ENCODE measurements at places on chromosomes 5 and 9.

GRCh38 chr9:124660341-124660801, 110.7 kb downstream of the NR6A1 start:
- no peak for DNase-seq

- DNase-seq = no peak
Measured at GRCh38 chr9:121819428-121820231, 168.2 kb downstream of the DAB2IP start.

DNA sequence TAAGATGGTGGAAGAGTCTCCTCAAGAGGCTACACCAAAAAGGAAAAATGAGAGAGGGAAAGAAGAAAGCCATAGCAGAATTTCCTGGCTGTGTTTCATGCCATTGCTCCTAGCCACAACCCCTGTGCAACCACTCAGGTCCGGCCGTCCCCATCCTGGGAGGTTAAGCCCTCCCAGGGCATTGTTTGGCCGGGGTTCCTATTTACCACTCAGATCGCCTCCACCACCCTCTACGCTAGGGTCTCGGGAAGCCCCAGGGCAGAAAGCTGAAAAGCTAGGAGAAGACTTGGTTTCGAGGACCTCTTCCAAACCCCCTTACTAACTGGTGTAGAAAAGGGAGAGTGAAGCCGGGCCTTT, 715 bp downstream of the RC3H2 start:
- no peak for DNase-seq

DNA sequence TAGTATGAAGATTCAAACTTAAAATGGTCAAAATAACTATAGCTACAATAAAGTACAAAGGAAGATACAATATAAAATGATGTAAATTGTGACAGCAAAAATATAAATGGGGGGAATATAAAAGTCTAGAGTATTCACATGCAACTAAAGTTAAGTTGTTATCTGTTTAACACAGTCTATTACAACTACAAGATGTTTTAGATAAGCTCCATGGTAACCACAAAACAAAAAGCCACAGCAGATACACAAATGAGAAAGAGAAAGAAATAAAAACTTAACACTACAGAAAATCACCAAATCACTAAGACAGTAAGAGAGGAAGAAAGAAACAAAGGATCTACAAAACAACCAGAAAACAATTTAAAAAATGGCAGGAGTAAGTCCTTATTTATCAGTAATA, 17.0 kb upstream of the SH3TC2 start:
- DNase-seq = no peak

GRCh38 chr5:67395790-67396418, 199.3 kb upstream of the CD180 start:
- DNase-seq = no peak

DNA sequence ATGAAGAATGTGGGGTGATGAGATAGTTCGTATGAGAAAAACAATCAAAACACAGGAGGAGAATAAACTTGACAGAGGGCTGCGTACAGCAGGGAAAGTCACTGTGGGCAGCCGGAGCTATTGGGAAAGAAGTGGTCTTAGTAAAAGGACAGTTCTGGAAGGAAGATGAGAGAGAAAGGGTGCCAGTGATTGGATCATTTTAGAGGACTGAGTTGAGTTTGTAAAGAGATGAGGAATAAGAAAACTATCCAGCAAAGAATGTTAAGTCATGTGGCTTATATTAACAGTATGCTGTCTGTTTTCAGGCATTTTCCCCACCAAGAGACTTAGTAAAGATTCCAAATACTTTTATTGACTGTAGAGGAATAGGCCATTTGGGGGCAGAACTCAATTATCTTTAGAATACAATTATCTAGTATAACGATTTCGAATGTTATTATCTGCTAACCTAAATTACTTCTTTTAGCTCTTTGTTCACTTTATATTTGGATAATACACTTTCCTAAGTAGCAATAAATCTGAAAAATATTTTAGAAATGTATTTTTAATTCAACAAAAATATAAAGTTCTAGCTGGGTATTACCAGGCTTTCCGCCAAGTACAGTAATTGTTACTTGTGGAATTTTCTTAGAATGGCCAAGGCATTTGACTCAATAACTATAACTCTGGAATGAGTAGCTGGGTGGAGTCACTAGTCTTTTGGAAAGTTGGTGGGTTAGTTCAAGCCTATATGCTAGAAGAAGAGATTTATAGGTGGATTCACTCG, 15.5 kb upstream of the LOX start:
- DNase-seq = no peak

GRCh38 chr9:137042751-137043727, 2.9 kb downstream of the NPDC1 start:
- no peak for DNase-seq

DNA sequence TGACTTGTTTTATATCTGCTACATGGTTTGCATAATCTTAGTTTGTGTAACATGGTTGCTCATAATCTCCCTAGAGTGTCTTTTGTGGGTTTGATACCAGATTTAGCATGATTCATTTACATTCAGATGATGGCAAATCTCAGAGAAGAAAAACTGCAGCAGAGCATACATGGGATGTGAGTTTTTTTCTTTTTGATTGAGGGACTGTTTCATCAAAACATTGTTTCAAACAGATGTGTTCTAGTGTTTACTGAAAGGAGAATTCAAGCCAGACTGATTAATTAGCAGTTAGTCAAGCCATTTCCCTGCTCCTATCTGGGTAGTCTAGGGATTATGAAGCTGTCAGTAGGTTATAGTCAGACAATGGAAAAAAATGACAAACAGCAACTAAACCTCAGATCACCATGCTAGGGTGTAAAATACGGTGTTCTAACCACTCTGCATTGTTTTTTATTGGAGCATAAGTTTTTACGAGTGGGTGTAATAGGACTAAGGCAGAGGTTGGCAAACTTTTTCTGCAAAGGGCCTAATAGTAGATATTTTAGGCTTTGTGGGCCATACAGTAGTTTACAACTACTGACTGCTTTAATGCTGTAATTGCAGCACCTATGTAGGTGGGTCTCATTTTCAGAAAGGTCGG, 10.5 kb upstream of the GDNF start:
- DNase-seq = no peak

DNA sequence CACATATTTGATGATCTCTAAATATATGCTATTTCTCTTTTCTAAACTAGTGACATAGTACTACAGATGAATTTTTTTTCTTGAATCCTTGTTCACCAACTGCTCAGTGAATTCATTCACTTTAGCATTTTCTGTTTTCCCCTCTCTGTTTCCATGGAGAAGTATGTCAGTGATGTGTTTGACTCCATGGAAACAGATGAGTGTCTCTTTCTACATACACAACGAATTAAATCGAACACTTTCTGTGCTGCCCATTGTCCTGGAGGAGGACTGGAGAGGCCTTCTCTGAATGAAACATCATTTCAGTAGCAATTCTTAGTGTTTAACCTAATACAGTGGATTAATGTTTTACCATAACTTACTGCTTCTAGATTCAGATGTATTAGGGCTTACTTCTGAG, 9.5 kb downstream of the INVS start:
- DNase-seq = no peak

DNA sequence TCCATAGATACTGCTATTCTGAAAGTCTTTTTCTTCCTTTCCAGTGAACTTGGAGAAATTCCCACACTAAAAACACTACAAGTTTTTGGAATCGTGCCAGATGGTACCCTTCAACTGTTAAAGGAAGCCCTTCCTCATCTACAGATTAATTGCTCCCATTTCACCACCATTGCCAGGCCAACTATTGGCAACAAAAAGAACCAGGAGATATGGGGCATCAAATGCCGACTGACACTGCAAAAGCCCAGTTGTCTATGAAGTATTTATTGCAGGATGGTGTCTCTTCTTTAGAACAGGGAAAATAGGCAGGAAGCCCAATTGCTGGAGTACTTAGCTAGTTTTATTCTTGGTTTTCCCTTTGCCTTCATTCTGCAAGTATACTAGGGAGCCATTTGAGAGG, 29.9 kb downstream of the SKP2 start:
- no peak for DNase-seq

DNA sequence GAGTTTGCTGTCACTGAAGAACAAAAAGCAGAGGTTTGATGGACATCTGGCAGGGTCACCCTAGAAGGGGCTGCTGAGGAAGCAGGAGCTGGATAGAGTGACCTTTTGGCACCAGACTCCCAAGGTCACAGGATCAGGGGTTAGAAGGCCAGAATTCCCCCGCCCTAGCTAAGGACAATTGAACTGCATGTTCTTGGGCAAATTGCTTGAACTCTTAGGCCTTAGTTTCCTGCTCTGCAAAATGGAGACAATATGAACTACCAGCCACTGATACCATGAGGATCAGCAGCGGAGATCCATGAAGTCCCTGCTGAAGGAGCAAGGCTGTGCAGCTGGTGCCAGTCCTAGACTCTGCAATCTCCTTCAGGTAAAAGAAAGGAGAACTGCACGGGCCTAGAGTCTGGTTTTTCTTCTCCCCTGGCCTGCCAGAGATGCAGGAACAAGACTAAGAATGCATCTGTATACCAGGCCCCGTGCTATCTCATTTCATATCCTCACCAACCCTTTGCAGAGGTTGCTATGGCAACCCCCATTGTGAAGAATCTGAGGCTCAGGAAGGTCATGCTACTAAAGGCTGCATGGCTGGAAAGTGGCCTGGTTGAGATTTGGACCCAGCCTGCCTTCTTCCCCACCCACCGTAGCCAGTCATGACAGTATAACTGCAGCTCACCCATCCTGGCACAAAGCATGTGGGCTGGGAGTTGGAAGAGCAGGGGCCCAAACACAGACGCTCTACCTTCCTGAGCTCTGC, 33.7 kb downstream of the CAMK2A start:
- no peak for DNase-seq

DNA sequence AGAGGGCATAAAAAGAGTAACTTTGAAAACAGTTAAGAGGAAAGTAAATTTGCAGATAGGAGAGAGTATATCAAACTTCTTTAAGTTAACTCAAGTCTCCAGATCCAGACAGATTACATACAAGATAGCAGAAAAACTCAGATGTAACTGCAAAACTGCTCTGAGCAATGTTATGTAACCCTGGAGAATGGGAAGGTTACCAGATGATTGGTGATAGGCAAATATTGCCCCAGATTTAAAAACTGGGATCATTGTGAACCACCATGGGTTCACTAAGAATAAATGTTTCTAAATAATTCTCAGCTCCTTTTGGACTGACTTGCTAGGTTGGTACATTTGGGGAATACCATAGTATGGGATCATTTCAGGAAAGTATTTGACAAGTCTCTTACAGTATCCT, 176.5 kb downstream of the ARL15 start:
- no peak for DNase-seq

- no peak for DNase-seq
Measured at GRCh38 chr5:163407034-163407655, 30.2 kb upstream of the CCNG1 start.

GRCh38 chr5:180441564-180442051, 52.6 kb upstream of the CNOT6 start:
- DNase-seq = no peak

DNA sequence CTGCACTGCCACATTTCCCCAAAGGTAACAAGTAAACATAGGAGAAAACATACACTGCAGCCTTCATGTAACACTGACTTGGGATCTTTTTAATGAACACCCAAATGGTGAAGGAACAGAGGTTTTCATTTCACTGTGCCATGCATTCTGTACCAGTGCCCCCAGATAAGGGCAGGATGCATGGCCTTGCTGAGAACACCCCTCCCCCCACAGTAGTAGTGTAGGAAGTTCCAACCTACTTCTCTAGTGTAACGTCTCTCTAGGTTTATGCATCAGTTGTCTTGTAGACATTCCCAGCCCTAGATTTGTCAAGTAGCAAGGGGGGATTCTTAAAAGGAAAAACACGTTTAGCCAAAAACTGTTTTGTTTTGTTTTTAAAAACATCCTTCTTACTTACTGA, 29.9 kb downstream of the MAP3K1 start:
- DNase-seq = no peak

- no peak for DNase-seq
Measured at GRCh38 chr5:95863383-95863757, 40.8 kb upstream of the GLRX start.

DNA sequence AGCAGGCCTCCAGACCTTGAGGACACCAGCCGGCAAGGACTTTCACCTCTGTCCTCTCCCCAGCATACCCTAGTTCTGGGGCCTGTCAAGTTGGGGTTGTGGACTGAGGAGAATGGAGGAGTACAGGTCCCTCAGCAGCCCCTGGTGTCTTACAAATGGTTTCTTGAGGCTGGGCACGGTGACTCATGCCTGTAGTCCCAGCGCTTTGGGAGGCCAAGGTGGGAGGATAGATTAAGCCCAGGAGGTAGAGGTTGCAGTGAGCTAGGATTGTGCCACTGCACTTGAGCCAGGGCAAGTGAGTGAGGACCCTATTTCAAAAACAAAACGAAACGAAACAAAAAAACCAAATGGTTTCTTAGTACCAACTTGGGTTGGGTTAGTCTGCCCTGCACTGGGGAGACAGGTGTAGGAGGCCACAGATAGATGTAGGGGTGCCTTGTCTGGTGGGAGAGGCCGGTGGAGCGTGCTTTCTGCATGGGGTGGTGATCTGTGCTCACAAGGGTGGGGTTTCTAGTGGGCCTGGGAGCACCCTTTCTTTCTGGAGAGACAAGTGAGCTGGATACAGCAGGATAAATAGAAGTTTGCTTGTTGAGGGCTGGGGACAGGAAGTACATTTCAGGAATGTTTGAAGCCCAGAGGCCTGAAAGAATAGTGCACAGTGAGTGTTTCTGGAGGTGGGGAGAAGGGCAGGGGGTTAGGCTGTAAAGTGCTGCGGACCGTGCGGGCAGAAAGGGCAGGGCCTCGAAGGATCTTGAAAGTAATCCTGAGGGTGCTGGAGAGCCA, 37.7 kb upstream of the PSD2 start:
- DNase-seq = no peak

DNA sequence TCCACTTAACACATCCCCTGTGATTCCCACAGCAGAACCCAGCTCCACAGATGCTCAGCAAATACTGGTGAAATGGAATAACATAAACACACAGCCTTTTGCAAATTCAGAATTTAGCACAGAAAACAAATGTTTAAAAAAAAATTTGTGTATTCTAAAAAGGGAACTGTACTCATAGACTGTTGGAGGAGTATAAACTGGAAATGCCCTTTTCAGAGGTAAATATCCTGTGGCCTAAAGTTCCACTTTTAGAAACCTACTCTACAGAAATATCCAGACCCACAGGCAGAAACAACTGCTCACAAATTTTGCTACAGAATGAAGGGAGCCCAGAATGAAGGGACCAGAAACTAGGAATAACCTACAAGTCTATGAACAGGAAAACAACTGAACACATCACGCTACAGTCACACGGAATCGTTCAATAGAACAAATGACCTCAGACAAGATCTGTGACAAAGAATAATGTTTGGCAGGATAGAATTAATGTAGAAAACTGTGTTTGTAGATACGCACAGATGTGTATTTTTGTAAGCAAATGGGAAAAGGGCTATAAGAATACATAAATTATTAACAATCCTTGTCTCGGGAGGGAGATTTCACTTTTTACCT, 78.5 kb downstream of the SHB start:
- DNase-seq = no peak

Measured in activated T-cell treated with anti-CD3 and anti-CD28 coated beads for 4 hours (primary cell).